Tongue (tissue), 3 donors: ENCODE measurements at places on chromosomes 5 and 9.

DNA sequence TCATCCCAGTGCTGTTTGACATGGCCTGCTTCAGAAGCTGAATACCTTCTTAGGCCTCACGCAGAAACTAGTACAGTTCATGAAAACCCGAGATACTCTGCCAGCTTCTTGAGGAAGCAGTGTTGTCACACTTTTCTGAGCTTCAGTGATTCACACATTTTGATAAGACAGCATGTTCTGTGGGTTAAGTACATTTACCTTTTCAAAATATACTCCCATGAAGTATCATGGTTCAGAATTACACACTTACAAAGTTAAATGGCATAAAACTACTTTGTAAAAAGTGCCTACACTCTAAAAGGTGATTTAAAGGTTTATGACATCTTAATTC is 56.9 kb downstream of the VCAN start:
- DNase-seq = no peak

DNA sequence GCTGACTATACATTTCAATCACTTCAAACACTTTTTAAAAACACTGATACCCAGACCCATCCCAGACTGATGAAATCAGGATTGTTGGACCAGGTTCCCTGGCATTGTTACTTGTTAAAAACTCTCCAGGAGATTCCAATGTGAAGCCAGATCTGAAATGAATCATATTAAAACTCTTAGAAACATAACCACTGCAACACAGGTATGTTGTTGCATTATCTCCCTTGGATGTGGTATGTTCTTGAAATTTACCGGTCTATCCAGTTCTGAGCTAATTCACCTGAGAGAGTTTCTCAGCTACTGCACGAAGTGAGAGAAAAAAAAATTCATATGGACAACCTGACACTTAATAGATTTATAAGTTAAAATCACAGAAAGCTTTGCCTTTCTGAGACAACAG is 21.8 kb downstream of the MEF2C start:
- no peak for DNase-seq

DNA sequence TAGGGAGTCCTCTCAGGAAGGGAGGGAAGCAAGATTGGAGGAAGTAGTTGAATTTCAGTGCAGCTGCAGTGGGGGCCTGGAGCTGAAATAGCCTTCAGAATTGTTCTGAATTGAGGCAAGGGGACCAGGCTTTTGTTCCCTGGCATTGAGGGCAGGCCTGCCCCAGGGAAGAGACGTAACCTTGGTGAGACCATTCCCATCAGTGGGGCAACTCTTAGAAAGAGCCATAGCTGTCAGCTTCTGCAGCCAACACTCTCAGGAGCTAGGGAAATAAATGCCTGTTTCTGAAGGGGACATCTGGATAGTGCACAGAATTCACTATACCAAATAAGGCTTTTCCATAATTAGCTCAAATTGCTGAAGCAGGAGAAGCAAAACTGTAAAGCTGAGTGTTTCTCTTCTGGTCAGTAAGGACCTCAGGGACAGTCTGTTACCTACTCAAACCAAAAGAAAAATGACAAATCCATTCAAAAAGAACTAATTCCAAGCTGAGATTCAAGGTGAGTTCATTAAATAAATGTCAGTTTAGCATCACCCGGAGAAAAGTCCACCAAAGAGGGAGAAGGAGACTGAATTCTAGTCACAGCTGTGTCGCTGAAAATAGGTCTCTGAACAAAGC is 44.0 kb downstream of the LYRM7 start:
- no peak for DNase-seq

DNA sequence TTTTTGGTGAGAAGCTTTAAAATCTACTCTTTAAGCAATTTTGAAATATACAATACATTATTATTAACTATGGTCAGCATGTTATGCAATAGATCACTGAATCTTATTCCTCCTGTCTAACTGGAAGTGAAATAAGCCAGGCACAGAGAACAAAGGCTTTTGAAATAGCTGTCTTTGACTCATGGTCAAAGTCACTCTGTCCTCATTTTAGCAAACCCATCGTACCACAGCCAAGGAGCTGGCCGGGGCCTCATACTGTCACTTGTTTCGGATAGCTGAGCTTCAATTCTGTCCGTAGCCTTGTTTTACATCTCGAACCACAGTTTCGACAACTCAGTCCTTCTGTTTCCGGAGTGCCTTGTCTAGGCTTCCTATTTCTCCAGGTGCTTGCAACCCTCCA is 19.2 kb downstream of the ADCY2 start:
- no peak for DNase-seq

DNA sequence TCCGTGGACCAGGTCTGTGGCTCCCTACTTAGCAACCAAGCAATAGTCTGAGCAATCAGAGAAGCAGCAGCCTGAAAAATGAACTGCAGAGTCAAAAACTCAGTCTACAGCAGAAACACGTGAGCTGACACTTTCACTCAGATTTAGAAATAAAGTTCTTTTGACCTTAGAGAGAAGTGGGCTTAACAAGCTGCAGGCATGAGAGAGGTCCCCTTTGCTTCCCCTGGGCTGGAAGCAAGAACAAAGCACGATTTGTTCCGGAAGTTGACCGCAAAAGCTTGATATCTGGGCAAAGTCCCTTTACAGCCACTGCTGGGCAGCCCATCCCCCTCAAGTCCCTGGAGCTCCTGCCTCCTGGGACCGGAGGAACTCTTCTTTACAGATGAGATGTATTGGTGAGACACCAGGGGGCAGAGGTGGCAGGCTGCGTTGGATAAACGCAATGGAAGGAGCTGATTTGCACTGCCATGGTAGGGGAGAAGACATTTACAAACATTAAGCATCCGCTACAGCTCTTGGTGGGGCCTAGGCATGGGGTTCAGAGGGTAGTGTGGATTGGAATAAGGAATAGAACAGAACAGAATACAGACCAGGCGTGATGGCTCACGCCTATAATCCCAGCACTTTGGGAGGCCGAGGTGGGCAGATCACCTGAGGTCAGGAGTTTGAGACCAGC is 5.8 kb upstream of the SOWAHA start:
- no peak for DNase-seq

DNA sequence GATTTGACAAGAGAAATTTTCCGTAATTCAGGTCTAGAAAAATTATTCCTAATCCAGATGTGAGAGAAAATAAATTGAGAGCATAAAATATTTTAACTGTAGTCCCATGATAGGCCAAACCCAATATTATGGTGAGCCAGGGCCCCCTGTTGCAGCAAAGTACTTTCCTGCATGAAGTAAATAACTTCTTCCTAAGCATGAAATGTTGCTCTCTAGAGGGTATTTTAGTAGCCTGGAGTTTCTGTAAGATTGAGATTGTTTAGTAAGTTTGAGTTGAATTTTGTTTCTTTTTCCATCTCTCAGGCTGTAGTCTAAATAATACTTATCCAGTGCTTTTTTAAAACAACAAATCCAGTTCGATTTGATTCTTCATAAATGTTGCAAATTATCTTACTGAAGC is 317.5 kb upstream of the MPDZ start:
- no peak for DNase-seq

GRCh38 chr9:8365029-8365428 is 565.5 kb upstream of the DMAC1 start:
- DNase-seq = peak; percentile 10

DNA sequence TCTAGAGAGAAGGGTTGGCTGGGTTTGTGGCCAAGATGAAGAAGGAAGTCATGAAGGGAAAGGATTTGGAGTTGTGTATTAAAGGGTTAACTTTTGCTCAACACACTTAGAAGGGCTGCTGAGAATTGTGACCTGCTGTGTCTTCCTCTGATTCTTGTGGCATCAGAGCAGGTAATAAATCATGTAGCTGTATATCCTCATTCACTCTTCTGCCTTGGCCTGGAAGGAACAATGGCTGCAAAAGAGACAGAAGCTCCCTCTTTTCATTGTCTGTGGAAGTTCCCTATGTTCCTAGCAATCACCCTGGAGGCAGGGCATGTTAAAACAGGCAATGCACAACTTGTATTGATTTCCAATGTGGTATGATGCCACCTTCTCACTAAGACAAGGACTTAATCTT is 159.1 kb downstream of the LRRC70 start:
- no peak for DNase-seq

DNA sequence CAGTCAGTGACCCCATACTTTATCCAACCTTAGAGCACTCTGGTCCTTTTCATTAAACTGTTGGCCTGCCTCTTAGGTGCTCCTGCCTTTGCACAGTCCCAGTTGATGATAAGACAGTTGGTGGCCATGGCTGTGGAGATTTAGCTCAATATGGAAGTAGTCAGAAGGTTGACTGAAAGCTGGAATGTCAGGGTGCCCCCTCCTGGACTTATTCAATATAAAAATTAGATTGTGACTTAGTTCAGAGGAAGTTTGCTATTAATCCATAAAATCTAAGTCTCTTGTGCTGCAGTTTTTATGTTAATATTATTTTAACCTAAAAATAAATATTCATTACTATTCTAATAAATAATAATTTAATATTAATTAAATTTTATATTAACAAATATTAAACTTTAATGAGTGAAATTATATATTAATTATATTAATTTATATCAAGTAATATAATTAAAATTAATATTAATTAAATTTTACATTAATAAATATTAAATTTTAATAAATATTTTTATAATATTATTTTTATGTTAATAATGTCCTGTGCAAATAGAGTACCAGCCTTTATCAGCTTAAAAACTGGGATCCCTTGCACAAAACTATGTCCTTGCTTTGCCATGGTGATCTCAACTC is 77.7 kb upstream of the ADAMTSL1 start:
- DNase-seq = no peak
